ENCODE measurements at places on chromosomes 4 and X. TPM values are rescaled to one million over a fixed set of nuclear protein-coding genes. Genes with fewer than 3 reads are reported as not detected.
A peak's percentile ranks its signal among the peaks of the same experiment; 100 is the strongest.

GRCh38 chr4:6121276-6121850, 79.0 kb downstream of the JAKMIP1 start:
- DNase-seq = no peak

DNA sequence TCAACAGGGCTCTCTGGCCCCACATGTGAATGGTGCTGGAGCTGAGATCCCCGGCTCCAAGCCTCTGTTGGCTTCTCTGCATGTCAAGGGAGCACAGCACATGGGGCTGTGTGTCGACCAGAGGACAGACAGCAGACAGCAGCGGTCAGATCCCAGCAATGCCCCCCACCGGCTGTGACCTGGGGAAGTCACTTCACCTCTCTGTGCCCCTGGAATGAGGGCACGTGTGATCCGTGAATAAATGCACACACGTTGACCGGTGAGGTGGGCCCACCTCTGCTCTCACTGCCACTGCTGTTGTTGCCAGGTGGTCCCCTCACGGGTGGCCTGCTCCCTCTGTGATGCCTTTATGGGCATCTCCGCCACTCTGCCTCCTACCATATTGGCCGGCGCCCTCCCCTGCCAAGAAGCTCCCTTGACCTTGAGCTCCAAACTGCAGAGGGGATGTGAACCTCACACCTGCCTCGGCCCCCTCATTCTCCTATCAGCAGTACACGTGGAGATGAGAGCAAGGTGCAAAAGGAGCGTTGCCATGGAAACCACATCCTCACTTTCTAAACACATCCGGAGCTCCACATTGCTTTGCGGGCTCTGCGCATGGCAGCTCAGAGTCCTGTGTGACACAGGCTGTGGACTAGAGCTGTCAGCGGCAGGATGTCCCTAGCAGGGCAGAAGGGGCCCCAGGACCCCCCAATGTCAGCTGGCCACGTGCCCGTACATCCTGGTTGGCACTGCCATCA, 75.4 kb downstream of the ABLIM2 start:
- DNase-seq = no peak

DNA sequence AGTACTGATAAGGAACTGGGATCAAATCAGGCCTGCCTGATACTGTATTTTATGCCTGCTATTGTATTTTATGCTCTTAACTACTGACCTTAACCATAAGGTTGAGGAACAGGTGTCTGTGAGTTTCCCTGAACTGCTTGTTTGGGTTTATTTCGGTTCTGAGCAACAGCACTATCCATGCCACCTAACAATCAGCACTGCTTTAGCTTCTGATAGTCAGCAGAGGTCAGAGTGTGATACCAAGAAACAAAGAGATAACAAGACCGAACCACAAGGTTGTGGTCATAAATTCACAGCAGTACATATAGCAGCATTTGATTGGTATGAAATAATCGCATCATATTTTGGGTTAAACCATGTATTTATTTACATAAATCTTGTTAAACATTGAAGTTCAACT, 362.2 kb downstream of the FGF13 start:
- no peak for DNase-seq

DNA sequence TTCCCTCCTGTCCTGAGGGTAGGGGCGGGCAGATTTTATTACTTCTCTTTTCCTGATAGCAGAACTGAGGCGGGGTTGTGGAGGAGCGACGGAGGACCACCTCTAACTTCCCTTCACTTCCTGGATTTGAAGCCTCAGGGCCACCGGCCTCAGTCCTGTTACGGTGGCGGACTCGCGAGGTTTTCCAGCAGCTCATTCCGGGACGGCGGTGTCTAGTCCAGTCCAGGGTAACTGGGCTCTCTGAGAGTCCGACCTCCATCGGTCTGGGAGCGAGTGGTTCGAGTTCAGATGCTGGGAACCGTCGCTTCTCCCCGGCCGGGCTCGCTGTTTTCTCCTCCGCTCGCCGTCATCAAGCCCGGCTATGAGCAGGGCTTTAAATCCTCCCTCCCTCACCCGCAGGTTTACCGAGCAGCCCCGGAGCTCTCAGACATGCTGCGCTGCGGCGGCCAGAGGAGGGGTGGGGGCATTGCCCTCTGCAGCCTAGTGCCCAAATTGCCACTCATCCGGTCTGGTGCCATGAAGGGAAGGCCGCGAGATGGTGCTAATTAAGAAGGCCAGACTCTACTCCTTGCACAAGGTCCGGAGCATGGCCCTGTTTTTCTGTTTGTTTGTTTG, 23.3 kb downstream of the HAND2 start:
- DNase-seq = no peak

GRCh38 chr4:137610960-137611359, 78.7 kb upstream of the PCDH18 start:
- no peak for DNase-seq

The ARHGAP36 gene
- 288 TPM for total RNA-seq

- DNase-seq = no peak
Measured at GRCh38 chr4:54378461-54378860, 149.4 kb downstream of the PDGFRA start.

- DNase-seq = no peak
Measured at GRCh38 chrX:106935175-106935574, 15.0 kb downstream of the CLDN2 start.

DNA sequence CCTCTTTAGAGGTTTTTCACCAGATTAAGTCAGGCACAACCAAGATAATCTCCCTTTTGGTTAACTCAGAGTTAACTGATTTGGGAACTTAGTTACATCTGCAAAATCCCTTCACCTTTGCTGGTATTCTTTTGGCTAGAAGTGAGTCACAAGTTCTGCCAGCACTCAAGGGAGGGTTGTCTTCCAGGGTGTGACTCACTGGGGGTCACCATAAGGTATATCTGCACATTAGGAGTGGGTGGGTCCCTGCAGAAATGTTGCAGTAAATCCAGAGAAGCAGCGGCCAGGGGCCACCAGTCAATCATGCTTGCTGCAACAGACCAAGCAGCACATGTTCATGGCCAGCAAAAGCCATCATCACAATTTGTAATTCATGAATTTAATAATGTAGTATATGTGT, 59.8 kb upstream of the MAML3 start:
- no peak for DNase-seq

The MEPE gene
- total RNA-seq = not detected

DNA sequence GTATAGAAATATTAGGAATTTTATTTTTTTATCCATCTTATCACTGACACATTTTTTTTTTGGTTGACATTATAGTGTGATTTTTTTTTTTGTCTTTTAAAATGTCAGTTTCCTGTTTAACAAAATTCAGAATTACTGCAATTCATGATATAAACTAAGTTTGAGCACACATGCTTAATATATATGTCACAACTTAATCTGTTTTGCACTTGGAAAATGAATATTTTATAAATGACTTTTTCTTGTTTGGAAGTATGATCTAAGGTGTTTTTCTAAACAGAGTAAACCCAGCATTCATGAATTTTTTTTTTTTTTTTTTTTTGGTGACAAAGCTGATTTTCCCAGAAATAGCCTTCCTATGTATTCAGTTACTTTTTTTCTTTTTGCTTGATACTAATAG, 2.4 kb downstream of the SMARCA5 start:
- no peak for DNase-seq

DNA sequence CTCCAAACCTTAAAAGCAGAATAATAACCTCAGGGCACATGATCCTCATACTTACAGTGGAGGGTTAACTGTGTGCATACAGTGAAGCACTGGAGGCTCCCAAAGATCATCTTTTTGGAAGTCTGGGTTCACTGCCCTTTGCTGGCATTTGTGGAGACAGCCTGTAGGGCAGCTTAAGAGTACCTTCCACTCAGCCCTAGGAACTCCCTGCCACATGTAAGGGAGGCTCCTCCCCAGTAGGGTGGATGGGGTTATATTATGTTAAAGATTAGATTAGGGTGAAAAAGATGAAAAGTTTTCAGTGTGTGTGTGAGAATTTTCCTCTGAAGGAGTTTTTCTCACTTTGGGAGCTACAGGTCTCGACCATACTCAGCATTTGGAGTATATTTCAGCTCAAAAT, 388.4 kb downstream of the RAB28 start:
- DNase-seq = no peak

DNA sequence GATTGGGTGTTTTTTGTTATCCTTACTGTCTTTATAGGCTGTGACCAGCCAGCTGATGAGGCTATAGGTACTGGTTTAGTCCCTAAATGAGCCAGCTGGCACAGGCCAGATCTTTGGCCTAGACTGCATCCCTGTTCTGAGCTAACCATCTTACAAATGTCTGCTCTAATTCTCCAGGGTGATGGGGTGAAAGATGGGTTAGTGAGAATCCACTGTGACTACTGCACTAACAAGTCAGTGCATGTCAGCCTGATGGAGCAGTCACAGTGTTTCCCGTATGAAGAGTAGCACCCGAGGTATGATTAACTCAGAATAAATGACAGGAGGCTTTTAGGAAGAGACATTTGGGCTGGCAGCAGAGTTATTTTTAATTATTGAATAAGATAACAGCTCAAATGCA, 181.0 kb downstream of the DCTD start:
- no peak for DNase-seq

The CORIN gene
- total RNA-seq = 1.0 TPM

DNA sequence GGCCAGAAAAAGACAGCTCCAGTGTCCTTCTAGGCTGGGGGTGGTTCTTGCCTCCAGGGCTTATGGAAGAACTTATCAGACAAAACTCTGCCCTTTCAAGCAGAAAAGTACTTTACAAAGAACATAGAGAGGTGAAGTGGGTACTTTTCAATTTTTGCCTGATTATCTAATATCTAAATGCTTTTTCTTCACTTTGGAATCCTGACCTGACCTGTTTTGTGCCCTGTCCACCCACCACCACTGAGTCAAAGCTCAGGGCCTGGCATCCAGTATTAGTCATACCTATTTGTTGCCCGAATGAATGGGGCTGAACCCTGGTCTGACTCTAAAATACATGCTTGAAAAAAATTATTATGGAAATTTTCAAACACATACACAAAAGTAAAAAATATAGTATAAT, 37.2 kb downstream of the RTL9 start:
- DNase-seq = no peak

DNA sequence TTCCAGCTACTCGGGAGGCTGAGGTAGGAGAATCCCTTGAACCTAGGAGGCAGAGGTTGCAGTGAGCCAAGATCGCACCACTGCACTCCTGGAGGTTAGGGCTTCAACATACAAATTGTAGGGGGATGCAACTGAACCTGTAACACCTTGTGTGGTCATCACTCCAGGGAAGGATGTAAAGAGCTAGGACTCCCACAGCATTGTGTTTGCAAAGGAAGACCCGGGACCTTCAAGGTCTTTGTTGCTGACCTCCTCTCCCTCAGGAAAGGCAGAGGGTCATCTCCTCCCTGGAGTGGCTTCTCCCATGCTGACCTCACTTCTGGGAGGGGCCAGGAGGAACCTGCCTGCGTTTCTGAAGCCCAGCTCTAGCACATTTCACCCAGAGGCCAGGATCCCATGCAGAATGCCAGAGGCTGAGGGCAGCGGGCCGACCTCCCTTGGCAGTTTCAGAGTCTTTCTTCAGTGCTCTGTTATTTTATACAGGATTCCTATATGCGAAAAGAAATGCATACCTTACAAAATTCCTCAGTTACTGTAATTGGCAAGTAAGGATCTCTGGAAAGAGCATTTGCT, 80.2 kb downstream of the HTRA3 start:
- no peak for DNase-seq

The STATH gene
- total RNA-seq = not detected

GRCh38 chrX:130626521-130626920, 224.7 kb downstream of the RBMX2 start:
- no peak for DNase-seq

DNA sequence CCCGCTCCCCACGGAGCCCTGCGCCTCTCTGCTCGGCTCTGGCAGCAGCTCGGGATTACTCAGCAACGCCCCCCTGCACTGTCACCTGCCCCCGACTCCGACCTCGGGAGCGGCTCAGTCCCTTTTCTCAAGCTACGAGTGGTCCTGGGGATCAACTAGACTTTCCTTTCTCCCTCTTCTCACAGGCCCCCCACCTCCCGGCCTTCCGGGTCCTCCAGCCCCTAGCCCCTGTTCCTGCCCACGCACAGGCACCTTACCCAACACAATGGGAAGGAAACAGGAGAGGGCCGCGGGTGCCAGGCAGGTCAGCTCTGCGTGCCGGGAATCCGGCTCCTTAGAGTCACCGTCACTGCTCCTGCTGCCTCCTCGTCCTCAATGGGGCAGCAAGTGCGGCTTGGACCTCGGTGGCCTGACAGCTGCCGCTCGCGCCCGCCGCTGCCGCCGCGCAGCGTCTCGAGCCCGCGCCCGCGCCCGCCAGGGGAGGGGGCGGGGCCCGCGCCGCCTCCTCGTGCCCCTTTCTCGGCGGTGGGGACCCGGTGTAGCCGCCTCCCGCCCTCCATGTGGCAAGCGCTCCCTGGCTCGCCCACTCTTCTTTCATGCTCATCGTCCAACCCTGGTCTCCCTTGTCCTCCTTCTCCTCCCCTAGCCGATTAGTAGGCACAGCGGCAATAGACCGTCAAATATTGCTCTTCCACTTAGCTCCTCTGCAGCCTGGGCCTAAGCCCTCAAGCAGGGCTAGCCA, at the start of gene RAB9B:
Gene RAB9B (minus strand): TSS at position 455 of the 742 bp plus-strand sequence. CDS start 6,473 bp downstream, outside the sequence.
- DNase-seq = peak; percentile 36

The PDGFC gene
- 34.6 TPM for total RNA-seq

The MTTP gene
- total RNA-seq = 0.40 TPM

DNA sequence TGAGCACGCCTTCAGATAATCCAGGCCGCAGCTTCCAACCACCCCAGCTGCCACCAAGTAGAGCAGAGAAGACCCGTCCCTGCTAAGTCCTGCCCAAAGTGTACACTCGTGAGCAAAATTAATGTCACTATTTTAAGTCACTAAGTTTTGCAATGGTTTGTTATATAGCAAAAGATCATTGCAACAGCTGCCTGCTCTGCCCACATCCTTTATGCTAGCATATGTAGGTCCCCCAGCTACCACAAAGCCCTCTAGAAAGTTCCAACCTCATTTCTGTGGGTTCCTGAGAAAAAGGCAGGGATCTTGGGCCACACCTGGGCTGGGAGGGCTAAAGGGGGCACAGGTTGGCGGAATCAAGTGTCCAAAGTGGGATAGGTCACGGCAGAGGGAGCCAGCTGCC, 346.9 kb downstream of the BCOR start:
- DNase-seq = no peak

DNA sequence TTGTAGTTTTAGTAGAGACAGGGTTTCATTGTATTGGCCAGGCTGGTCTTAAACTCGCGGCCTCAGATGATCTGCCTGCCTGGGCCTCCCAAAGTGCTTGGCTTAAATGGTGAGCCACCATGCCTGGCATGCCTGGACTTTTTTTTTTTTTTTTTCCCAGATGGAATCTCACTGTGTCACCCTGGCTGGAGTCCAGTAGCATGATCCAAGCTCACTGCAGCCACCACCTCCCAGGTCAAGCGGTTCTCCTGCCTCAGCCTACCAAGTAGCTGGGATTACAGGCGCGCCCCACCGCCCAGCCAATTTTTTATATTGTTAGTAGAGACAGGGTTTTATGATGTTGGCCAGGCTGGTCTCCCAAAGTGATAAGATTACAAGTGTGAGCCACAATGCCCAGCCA, 8.4 kb downstream of the UBE2K start:
- no peak for DNase-seq

GRCh38 chr4:15149234-15149838, 147.1 kb downstream of the CPEB2 start:
- no peak for DNase-seq

GRCh38 chr4:180688480-180688879, 1554.7 kb upstream of the TENM3 start:
- DNase-seq = no peak

- no peak for DNase-seq
Measured at GRCh38 chr4:156931267-156931666, 40.3 kb downstream of the PDGFC start.

All from muscle of leg (tissue), 16 donors.